Right hindlimb (tissue), 1 donor: ENCODE measurements at places on chromosomes 6 and 20.

DNA sequence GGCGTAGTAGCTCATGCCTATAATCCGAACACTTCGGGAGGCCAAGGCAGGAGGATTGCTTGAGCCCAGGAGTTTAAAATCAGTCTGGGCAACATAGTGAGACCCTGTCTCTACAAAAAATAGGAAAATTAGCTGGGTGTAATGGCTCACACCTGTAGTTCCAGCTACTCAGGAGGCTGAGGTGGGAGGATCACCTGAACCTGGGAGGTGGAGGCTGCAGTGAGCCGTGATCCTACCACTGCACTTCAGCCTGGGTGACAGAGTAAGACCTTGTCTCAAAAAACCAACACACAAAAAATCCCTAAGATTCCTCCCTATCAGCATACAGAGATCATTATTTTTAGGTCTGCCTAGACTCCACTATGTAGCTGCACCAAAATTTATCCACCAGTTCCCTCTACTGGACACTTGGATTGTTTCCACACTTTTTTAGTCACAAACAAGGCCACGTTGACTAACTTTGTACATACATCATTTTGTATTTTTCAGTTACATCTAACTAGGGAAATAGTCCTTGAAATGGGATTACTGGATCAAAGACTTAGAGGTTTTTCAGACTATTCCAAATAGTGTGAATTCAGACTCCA, 3.6 kb upstream of the PHF1 start:
- no peak for DNase-seq

GRCh38 chr20:59745716-59746115, 141.4 kb downstream of the PHACTR3 start:
- no peak for DNase-seq

DNA sequence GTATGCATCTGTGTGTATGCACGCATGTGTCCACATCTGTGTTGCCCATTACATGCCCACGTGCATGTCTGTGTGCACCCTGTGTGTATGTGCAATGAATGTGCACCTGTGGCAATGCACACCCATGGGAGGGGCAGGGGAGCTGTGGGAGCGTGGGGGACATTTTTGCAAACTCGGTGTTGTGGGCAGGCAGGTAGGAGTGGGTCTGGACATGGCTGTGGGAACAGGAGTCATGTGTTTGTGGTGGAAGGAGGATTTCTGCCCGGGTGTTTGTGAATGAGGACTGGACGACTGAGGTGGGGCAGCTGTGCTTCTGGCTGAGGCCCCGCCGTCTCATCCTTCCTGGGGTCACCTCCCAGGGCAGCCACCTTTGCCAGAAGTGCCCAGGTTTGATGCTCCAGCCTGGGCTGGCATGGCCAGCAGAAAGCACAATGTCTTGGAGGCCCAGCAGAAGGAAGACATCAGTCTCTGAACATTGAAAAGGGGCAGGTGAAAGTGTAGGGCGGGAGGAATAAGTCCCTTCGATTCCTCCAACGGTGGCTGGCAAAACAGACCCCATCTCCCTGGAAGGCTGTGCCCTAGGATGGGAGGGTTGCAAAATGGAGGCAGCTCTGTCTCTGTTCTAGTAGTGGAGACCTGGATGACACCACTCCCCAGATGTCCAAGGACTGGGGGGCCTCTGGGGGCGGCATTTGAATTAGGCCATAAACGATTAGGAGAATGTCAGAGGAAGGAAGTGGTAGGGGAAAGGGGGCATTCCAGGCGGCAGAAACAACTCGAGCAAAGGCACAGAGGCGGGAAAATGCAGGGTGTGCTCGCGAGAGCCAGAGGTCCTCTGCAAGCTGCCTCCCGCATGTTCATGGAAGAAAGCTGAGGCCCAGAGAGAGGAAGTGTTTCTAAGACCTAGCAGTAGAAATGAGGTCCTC, 19.1 kb upstream of the ARMC12 start:
- DNase-seq, result no peak

DNA sequence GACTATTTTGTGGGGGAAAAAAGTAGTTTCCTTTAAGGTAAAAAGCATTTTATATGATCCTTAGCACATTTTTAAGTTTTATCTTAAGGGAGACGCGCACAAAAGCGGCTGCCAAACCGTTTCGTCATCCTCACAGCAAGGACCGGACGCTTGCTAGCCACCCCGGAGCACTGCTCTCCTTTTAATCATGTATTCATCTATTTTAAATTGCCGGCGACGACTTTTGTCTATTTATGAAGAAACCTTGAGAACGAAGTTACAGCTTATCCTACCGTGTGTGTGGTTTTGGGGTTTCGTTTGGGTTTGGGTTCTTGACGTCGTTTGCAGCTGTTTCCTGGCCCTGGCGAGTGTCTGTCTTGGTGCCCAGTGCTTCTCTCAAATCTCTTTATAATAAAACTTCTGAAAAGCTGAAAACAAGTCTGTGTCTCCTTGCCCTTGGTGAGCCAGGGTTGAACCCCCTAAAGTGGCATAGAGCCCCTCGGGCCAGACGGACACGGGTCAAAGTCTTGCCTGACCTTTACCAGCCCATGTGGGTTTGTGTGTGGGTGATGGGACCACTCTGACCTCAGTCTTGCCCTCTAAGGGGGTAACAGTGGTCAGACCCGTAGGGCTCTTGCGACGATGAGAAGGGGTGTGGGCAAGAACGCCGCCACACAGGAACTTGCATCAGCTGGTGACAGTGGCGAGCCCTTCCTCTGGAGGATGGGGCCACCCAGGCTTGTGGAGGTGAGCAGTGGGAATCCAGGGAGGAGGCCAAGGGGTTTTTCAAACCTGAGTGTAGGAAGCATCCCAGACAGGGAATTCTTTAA, 117.6 kb downstream of the JPH2 start:
- DNase-seq, result no peak
